ENCODE measurements at places on chromosomes 7 and 10.

DNA sequence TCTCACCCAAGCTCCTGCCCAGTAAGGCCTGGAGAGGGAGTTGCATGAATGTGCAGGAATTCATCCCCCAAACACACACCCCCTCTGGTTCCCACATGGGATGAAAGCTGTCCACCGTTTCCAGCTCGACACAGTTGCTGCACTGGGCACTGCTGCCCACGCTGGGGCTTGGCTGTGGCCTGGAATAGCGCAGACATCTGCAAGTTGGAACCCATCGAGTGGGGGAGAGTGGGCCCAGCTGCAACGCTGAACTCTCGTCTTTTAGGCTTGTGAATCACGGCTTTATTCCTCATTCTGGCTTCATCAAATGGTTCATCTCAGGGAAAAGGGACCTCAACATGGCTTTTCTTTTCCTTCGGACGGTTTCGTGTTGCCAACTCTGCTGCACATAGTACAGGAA lies 264.7 kb downstream of the DNAJB6 start:
- DNase-seq: no peak

DNA sequence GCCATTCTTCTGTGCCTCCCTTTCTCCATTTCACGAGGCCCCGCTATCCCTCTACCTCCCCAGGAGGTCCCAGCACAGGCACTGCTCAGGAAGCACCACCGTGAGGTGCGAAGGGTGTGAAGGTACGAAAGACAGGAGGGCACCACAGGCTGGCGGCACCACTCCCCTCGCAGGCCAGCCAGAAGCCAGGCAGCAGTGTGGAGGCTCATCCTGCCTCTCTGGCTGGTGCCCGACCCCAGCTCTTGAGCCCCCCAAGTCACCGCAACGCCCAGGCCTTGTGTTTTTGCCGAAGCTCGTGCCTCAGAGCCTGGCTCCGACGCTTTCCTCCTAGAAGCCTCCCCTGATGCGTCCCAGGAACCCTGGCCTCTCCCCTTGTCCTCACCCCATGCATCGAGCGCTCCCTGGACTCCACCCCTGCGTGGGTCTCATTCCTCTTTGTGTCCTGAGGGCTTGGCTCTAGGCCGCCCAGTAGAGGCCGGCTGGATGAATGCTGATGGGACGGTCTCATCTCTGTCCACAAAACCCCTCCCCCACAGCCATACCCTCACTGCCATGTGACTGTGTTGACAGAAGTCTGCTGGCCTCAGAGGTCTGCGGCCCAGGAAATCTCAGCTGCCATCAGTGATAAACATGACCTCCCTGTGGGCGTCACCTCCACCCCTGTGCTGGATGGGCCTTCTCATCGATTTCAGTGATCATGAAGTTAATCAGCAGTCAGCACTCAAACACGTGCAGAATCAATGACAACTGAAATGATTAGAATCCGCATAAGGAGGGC lies 19.3 kb downstream of the BRI3 start:
- DNase-seq: no peak

- no peak for DNase-seq
Observed at GRCh38 chr10:26738301-26738911, 40.9 kb downstream of the PDSS1 start.

GRCh38 chr10:18689498-18689897 lies 30.3 kb downstream of the ARL5B start:
- no peak for DNase-seq

DNA sequence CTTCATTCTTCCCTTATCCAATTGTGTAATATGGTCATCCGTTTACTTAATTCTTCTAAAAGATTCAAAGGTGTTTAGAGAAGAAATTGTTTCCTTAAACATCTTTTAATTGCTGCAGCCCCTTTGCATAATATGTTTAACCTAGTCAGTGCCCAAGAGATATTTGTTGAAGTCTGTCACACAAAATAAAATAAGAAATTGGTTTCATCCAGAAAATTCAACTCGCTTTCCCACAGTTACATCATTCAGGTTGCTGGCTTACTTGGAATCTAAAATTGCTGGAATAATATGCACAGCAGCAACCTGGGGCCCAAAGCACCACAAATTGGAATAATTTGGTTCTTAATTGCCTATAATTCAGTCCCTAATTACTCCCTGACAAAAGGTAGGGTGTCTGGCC lies 155.1 kb upstream of the ETV1 start:
- DNase-seq: no peak

- no peak for DNase-seq
Observed at GRCh38 chr7:115694424-115694823, 336.1 kb downstream of the TFEC start.

- no peak for DNase-seq
Observed at GRCh38 chr10:49365275-49365674, 30.6 kb downstream of the DRGX start.

DNA sequence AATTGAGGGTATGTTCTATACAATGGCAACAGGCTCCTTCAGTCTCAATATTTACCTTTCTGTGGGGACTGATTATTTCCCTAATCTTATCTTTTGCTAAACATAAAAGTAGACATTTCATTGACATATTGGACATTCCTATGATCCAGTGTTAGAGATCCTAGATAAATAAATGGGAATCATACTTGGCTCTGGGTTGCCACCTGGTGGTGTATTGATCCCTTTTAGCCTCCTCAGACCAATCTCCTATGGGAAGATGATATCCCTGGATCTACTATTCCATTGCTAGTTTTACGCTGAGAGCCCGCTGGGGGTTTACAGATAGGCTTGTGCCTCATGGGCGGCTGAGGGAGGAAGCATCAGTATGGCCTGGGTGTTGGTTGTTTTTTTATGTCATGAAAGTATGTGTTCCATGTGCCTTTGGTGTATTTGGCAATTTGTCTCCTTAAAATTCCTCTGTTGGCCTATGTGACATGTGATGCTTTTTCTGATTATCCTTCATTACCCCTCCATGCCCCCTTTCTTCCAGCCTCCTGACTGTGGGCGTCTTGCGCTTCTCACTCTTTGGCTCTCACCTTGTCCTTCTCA lies 18.8 kb downstream of the CELF2 start:
- DNase-seq: no peak

GRCh38 chr10:88343761-88344484 lies 239.2 kb downstream of the RNLS start:
- DNase-seq: no peak

- no peak for DNase-seq
Observed at GRCh38 chr7:143380260-143380645, 892 bp upstream of the ZYX start.

GRCh38 chr10:33009244-33010131 lies 51.5 kb upstream of the ITGB1 start:
- no peak for DNase-seq

DNA sequence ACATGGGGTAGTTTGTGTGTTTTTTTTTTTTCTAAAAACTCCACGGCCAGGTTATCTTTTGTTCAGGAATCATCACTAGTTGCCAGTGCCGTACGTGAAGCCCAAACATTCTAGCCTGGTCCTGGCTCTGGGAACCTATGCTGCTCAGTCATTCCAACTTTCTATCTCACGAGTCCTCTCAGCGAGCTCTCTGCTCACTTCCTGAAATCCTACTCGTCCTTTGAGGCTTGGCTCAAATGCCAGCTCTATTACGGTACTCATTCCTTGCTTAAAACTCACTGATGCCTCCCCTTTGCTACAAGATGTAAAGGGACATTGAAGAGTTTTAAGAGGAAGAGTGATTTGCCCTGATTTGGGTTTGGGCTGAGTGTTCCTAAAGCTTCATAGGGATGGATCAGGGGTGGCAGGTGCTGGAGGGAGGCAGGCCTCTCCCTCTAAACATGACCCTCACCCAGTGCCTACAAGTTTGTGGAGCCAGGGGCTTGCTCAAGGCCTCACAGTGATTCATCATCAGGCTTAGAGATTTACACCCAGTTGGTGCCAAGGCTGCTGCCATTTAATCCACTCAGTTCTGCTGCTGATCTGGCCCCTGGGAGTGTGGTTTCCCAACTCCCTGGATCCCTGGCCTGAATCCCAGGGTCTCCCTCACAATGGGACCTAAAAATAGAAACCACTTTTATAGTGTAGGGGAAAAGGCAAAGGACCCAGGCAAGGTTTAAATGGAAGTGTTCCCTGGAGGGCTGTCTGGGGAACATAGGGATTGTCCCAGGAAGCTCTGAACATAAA lies 46.1 kb upstream of the R3HCC1L start:
- no peak for DNase-seq

GRCh38 chr10:53166325-53166724 lies 393.7 kb upstream of the MBL2 start:
- DNase-seq: no peak

- no peak for DNase-seq
Observed at GRCh38 chr7:101608772-101609713, 20.1 kb downstream of the MYL10 start.

GRCh38 chr7:452791-453455 lies 66.7 kb downstream of the PDGFA start:
- no peak for DNase-seq

GRCh38 chr7:73978661-73979563 lies 49.1 kb upstream of the ELN start:
- DNase-seq: peak; percentile 4

GRCh38 chr10:69317175-69317604 lies 38.9 kb downstream of the HK1 start:
- DNase-seq: peak; percentile 81

GRCh38 chr10:76088008-76088407 lies 656.6 kb downstream of the LRMDA start:
- no peak for DNase-seq

- DNase-seq: no peak
Observed at GRCh38 chr10:48333856-48334255, 27.4 kb downstream of the MAPK8 start.

DNA sequence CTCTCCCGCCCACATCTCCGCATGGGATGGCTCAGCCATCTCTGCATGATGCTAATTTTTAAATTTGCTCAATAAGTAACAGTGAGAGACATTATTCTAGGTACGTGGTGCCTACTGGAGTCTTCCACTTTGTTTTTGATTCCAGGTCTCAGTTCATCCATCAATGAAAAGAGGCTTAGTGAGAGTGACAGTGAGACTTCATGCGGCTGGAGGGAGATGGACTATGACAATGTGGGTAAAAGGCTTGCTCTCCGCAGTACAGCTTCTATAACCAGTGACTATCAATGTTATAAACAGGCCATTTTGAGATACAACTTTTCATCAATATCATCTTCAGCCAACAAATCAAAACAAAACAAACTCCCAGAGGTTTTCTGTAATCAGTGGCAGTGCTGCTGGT lies 563.4 kb upstream of the MKI67 start:
- DNase-seq: no peak

GRCh38 chr7:21426286-21427181 lies 1.3 kb upstream of the SP4 start:
- DNase-seq: no peak

DNA sequence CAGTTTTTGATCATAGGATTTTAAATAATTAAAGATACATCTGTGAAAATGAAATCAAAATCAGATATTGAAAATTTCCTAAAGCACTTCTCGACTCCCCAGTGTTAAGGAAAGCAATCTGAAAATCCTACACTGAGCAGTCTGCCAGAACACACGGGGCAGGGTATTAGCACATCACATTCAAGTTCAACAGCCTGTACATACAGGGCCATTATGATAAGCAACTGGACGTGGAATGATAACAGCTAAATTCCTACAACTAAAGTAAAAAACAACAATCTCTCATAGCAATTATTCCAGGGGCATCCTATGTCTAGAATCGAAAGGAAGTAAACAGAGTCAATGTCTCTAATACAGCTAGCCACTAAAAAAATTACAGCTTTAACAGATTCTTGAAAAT lies 31.7 kb downstream of the TRDMT1 start:
- DNase-seq: no peak

- DNase-seq: no peak
Observed at GRCh38 chr10:486666-487322, 202.7 kb downstream of the DIP2C start.

DNA sequence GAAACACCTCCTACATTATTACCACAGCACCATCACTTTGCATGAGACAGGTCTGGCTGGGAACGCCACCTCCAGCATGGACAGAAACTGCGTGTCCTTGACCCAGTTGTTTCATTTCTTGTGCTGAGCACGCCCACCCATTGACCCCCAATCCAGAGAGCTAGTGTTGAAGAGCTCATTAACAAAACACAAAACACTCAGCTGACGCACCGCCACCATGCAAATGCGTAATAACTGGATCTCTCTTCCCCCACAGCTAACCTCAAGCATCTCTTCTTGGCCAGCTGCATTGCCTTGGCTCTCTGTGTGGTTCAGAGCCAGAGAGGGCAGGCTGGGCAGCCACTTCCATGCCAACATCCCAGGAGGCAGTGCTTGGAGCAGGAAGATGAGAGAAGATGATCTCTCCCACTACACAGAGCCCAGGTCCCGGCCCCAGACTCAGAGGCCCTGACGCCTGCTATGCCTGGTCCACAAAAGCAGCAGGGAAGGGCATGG lies 173.5 kb downstream of the PLXNA4 start:
- no peak for DNase-seq

GRCh38 chr7:143390104-143390772 lies 9.1 kb downstream of the ZYX start:
- DNase-seq: no peak

DNA sequence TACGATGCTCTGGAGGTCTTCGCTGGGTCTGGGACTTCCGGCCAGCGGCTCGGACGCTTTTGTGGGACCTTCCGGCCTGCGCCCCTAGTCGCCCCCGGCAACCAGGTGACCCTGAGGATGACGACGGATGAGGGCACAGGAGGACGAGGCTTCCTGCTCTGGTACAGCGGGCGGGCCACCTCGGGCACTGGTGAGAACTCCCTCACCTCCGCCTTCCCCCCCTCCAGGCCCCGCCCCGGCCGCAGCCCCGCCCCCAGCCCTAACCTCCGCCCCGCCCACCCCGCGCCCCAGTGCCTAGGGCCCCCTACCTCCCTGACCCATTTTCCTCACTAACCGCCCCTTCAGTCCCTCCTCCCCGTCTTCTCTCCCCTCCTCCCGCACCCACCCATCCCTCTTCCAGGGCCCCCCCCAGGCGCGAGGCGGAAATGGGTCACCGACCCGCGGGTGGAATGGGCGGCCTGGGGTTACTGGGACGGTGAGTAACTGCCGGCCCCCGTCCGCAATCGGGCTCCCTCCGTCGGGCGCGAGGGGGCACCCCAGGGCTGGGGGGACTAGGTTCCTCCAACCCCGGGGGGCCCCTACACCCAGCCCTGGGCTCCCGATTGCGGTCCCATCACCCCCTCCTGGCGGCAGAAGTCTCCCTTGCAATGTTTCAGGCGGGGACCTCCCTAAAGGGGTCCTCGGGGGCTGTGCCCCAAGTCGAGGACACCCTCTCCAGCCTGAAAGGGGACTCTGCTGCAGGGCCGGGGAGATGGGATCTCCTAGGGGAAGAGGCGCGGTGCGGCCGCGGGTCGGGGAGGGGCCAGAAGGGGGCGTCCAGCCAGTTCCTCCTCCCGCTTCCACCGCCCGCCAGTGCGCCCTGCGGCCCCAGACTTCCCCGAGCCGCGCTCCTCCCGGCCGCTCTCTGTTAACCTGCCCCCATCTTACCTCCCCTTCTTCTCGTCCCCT lies 2.1 kb downstream of the PCOLCE start:
- DNase-seq: no peak

DNA sequence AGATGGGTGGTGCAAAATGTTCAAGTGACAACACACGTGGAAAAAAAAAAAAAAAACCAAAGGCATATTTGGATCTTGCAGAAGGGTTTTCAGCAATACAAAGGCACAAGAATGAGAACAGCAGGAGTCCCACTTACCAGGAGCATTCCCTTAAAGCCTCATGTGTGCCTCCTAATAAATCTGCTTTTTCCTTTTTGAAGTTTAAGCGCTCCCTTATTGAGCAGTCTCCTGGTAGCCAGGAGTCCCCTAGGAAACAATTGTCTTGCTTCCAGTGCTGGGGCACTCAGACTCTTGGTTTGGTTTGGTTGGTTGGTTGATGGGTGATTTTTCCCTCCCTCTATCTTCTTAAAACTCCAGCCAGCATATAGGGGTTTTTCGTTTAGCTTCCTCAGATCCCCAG lies 321.8 kb upstream of the NFE2L3 start:
- DNase-seq: no peak

GRCh38 chr7:135798095-135798494 lies 49.5 kb upstream of the FAM180A start:
- no peak for DNase-seq

All from CMK (cell line).